ENCODE measurements at places on chromosomes 5 and 9.

DNA sequence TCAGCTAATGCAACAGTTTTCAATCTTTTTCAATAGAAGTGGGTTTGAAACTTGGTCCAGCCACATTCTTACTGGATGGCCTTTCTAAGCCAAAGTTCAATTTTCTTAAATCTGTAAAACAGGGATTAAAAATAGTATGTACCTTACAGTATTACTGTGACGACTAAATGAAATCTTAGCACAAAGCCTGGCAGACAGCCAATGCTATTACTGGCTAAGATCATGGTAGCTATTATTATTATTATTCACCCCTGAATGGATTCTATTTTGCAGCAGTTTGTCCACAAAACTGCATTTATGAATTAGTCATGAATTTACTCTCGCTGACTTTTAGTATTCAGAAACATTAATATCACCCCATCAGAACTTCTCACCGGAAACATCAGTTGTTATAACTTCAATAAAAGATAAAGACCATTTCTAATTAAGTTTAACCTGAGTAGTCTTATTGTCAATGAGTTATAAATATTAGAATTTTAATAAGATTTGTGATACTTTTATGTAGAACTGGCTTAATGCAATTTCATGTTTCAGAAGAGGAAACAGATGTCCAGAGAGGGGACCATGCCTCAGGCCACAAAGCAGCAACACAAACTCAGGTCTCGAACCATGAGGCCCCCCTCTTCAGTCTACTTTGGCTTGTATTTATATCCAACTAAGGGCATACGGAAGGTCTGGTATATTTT, 468.2 kb downstream of the ARHGEF28 start:
- DNase-seq: no peak

GRCh38 chr5:168656633-168657032, 77.5 kb upstream of the PANK3 start:
- DNase-seq: no peak

- DNase-seq: no peak
Observed at GRCh38 chr5:9279774-9280173, 266.1 kb downstream of the SEMA5A start.

DNA sequence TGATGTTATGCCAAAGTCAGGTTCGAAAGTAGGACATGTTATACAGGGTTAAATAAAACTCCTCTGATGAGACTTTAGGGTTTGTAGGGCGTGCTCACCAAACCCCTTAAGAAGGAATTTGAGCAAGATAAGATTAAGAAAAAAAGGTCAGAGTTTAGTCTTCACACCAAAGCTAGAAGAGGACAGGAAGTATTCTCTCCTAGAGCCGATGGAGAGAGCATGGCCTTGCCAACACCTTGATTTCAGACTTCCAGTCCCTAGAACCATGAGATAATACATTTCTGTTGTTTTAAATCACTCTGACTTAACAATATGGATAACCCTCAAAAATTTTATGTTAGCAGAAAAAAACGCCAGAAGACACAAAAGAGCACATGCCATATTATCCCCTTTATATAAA, 16.3 kb upstream of the PLCXD3 start:
- no peak for DNase-seq
